Epithelial cell of umbilical artery (primary cell): ENCODE measurements at places on chromosomes 3 and 15. TPM values are rescaled to one million over a fixed set of nuclear protein-coding genes. Genes with fewer than 3 reads are reported as not detected.

Gene SAXO2
- total RNA-seq: 0.46 TPM in 1 of 2 replicates, not detected in the other

Gene SCAMP2
- total RNA-seq: 19.2 and 24.8 TPM in 2 replicates

Gene GOLGA8M
- total RNA-seq: 1.9 TPM in 1 of 2 replicates, not detected in the other

Gene LEKR1
- total RNA-seq: 0.32 TPM in 1 of 2 replicates, not detected in the other

Gene CHD2
- 37.7 and 55.5 TPM in 2 replicates for total RNA-seq

Gene GOLGA8G
- total RNA-seq: not detected in 2 replicates

Gene DNASE1L3
- under 0.01 TPM in 1 of 2 replicates, not detected in the other for total RNA-seq

Gene TRIM59
- total RNA-seq: 30.9 and 46.4 TPM in 2 replicates

Gene GOLGA6A
- not detected in 2 replicates for total RNA-seq

Gene CDHR4
- not detected in 2 replicates for total RNA-seq

Gene GASK1A
- total RNA-seq: not detected in 2 replicates

Gene LRRIQ4
- not detected in 2 replicates for total RNA-seq

Gene TM4SF4
- total RNA-seq: not detected in 2 replicates

Gene SLC9C1
- total RNA-seq: not detected in 2 replicates

Gene MEX3B
- total RNA-seq: 5.8 and 10.6 TPM in 2 replicates
